ENCODE measurements at places on chromosomes 11 and 22.

GRCh38 chr11:109236188-109236587 is 185.8 kb upstream of the C11orf87 start:
- no peak for DNase-seq

- no peak for DNase-seq
Observed at GRCh38 chr11:75073459-75074190, 23.1 kb downstream of the OR2AT4 start.

DNA sequence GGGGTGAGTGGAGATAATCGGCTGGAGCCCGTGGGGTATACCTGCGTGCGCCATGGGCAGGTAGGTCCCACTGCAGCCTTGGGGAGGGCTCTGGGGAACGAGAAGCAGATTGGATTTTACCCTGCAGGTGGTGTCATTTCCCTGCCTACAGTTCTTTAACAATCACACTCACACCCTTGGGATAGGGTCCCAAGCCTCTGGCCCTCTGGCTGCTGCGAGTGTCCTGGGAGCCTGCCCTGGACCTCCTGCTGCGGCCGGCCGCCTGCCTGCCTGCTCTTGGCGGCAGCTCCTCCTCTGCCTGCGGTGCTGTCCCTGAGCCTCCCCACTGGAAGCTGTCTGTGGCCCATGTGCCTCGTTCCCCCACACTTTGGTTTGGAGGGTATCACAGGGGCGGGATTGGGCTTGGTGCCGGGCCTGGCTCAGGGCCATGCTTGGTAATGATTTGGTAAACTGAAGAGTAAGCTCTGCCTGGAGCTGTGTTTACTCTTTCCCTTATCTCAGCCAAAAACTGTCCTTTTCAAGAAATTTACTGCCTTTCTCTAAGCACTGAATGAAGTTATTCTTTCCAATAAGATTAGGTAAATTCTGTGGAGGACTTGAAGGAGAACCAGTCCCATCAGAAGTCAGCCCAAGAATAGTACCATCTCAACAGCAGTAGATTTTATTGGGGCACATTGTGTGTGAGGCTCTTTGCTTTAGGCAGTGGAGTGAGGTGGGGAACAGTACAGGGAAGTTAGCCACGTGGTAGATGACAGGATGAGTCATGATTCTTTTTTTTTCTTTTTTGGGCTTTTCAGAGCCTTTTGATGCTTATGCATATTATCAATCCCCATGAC is 53.7 kb downstream of the TBC1D22A start:
- DNase-seq: no peak

GRCh38 chr22:18056807-18057474 is 20.8 kb upstream of the PEX26 start:
- no peak for DNase-seq

GRCh38 chr11:554428-555226 is 5.9 kb downstream of the LMNTD2 start:
- DNase-seq: no peak

DNA sequence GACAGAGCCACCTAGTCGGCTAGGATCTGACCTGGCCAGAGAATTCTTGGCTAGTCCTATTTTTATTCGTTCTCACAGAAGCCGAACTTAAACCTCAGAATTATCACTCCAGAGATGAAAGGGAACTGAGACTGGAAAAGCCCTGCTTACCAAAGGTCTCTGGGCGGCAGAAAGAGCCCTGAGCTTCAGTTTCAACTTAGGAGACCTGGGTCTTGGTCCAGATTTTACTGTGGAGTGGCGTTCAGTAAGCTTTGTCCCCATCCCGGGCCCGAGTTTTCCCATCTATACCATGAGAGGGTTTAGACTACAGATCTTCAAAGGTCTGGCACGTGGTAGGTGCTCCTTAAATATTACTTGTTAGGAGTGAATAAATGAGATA is 516 bp downstream of the NEU3 start:
- DNase-seq: no peak

- DNase-seq: no peak
Observed at GRCh38 chr11:118206391-118207031, 18.3 kb downstream of the JAML start.

DNA sequence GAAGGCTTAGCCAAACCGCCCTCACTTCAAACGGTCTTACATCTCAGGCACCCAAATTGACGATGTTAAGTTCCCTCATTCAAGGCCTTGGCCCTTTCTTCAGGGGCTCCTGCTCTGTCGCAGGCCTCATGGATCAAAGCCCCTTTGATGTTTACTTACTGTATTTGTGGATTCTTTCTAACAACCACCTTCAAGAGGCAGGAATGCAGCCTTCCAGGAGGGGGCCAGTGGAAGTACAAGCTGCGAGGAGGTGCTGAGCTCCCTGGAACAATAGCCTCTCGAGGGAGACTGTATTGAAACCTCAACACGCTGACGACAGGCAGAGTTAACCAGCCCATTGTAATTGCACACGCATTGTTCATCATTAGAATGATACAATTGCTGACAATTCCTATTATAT is 209.1 kb downstream of the ST3GAL4 start:
- no peak for DNase-seq

GRCh38 chr11:78633516-78634310 is 59.0 kb upstream of the NARS2 start:
- no peak for DNase-seq

DNA sequence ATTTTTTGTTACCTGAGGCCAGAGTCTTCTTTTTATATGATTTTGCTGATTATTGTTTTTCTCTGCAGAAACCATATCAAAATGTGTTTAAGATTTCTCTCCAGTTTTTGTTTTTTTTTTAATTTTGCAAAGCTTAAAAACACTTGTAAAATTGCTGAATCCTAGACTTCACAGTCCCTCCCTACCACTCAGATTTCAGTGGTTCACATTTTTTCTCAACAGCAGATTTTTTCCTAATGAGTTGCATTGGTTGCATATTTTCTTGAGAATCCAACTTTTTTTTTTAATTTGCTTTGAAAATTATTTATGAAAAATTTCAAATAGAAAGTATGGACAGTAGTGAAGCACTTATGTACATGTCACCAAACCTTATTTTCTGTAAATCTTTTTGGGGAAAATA is 5.8 kb downstream of the ARL14EP start:
- DNase-seq: no peak

- DNase-seq: no peak
Observed at GRCh38 chr22:37925330-37925729, 19.2 kb downstream of the MICALL1 start.

DNA sequence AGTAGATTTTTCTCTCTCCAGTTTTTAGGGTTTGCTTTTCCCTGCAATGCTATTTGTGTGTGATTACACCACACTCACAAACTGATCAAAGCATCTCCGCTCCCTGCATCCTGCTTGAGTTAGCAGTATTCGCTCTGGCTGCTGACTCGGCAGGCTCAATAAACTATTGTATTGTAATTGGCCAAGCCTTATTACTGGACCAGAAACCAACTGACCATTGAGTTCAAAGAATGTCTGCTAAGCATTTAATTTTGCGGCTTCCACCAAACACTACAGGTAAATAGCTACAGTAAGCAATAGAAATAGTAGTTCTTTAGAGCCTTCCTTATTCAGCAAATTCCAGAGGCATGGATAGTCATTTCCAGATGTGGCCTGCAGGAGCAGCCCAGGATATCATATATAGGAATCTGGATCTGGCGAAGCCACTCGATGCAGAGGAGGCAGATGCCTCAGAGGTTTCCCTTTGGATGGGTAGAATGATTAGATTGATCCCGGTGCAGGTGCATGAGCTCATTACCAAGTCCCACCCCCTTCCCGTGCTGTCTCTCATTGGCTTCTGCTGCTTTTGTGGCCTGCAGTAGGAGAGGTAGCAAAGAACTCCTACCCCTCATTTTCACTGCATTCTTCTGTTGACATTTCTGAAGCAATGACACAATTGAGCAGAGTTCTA is 77.3 kb downstream of the COMMD9 start:
- no peak for DNase-seq

- no peak for DNase-seq
Observed at GRCh38 chr11:110891411-110891810, 179.2 kb upstream of the ARHGAP20 start.

GRCh38 chr11:76747915-76748860 is 35.0 kb upstream of the TSKU start:
- no peak for DNase-seq

DNA sequence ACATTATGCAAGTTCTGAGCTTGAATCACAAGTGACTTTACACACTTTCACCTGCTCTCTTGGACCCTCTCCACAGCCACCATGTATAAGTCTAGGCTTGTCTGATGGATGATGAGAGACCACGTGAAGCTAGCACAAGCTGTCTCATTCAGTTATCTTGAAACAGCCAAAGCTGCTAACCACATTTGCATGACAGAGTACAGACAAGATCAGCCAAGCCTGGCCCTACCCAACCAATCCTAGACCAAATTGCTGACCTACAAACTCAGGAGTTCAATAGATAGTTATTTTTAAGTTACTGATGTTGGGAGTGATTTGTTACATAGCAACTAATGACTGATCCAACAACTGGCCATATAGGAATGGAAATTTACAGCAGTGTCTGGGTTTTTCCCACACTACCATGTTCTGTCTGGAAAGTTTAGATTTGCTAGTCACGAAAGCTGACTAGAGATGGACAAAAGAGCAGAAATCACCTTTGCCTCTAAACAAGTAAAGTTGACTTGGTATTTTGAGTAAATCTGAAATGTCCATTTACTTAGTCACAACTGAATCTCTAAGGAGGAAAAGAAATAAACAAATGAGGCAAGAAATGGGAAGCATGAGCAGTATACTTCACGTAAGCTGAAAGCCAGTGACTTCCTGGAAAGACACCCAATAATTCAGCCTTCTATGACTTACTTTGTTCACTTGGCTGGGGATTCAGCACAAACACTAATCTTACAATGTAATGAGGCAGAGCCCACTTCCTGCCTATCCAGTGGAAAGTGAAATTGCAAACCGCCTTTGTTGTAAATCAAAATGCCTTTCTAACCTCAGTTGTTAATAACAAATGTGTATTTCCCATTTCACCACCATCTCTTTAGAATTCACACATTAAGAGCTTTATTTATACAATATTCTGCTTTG is 101.7 kb downstream of the FAM181B start:
- no peak for DNase-seq

DNA sequence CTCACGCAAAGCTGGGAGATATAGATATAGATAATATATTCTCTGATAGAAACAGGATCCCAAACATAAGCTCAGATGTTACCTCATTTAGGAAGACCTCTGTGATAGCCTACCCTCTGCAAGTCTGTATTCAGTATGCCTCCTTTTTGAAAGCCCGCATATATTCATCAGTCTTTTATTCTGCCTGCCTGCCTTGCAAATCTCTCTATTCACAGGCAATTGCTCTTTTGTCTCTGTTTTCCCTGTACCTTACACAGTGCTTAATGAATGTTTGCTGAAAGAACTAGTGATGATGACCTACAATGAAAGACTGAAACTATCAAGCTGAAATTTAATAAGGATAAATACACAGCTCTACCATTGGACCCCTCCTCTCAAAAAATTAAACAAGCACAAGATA is 18.4 kb downstream of the DEUP1 start:
- no peak for DNase-seq

- DNase-seq: no peak
Observed at GRCh38 chr11:120717042-120717441, 205.5 kb downstream of the GRIK4 start.

GRCh38 chr11:71148716-71149115 is 103.7 kb downstream of the SHANK2 start:
- DNase-seq: no peak

GRCh38 chr11:75873417-75874221 is 58.6 kb downstream of the UVRAG start:
- no peak for DNase-seq

DNA sequence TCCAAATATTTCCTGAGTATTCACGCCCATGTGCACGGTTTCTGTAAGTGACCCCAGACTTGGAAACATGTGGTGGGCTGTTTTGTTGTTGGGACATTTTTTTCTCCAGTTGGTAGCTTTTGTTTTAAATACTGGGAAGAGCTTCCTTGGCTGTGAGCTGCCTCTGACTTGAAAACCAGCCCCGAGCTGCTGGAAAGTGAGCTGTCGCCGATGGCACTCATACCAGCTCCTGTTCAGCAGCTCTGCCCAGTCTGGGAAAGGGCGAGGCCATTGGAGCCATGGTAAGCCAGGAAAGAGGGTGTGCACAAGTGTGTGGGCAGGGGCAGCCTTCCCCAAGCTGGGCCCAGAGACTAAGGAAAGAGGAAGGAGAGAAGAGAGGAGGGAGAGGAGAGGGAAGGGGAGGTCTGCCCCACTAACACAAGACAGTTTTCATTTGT is 3.2 kb upstream of the FLI1 start:
- DNase-seq: no peak

DNA sequence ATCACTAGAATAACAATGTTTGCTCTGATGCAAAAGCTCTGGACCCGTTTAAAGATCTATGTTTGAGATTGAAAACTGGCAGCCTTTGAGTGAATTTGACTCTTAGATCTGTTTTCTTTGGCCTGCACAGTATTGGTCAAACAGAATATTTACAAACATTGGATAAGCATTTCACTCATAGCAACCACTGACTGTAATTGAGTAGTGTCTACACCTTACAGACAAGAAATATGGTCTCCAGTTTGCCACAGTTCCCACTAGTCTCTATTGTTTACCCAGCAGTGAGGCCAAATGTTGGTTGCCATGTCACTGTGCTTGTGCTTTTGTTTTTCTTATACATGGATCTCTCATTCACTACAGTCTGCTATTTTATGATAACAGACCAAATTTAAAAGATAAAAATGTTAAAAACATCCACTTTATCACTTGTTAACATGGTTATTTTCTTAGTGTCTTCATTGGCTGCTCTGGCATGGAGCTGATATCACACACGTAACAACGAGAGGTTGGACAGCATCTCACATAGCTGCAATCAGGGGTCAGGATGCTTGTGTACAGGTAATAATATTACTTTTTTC is 12.2 kb downstream of the ANKRD42 start:
- no peak for DNase-seq

GRCh38 chr22:30305906-30306626 is 16.8 kb upstream of the CASTOR1 start:
- no peak for DNase-seq

DNA sequence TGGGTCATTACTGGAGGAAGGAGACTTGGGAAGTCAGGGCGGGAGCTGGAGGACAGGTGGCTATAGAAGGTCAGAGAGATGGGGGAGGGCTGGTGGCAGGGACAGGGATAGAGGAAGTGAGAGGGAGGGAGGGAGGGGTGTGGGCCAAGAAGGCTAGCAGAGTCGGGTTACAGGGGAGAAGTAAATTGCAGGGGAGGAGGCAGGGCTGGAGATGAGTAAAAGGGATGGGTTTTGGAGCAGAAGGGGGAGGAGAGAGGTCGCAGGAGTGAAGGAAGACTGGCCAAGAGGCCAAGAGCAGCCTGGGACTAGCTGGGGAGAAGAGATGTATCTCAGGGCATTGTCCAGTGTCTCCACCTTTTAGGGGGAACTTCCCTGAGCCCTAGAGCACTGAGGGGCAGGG is 33.0 kb downstream of the LRRC10B start:
- no peak for DNase-seq

Measured in esophagus squamous epithelium (tissue), 5 donors.